ENCODE measurements at places on chromosomes 16 and 17.

GRCh38 chr17:74006371-74006770, 197.1 kb upstream of the RPL38 start:
- no peak for DNase-seq

GRCh38 chr16:10862438-10862837, 14.6 kb upstream of the CIITA start:
- no peak for DNase-seq

GRCh38 chr17:15496735-15497670, 29.6 kb upstream of the CDRT4 start:
- DNase-seq = no peak

DNA sequence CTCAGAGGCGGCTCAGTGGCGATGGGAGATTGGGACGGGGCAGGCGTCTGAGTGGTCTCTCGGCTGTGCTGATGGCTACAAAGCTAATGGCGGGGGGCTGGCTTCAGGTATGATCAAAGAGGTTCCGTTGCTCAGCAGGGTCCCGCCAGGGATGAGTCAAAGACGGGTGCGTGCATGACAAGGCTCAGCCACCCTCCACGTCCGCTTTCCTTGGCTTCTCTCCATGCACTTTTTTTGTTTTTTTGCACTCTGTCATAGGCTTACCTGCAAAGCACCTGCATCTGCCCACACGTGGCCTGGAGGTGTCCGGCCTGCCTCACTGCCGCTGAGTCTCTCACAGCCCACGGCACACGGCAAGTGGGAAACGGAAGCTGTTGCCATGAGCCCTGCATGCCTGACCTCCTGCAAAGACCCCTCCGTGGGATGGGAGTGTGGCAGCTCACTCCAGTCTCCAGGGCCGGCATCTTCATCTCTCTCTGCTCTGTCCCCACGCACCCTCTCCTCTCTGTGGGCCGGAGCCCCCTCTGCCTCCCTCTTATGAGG, 85.5 kb upstream of the ZNF469 start:
- DNase-seq = no peak

DNA sequence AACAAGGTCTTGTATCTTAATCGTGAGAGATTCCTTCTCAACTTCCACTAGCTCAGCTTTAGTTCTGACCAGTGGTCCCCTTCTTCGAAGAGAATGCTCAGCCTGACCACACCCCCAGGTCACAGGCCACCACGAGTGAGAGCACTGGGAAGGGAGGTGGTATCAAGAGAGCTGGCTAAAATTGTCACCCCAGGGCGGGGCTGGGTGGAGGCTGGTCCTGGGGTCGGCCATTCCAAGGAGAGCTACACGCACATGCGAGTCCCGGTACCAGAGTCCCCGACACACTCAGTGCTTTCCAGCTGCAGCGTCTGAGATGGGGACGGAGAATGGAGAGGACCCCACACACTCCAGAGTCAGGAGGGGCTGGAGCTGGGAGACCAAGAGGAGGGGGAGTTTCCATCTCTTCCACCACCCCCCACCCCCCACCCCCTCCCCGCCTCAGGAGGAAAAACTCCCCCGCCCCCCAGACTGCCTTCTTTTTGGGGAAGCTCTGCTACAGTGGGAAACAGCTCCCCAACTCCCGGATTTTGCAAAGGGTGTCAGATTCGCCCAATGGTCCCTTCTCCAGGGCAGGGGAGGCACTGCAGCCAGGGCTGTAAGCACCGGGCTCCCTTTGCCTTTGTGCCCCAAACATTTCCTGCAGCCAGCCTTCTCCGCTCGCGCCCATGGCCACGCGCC, 1.6 kb downstream of the C1QL1 start:
- DNase-seq = no peak

DNA sequence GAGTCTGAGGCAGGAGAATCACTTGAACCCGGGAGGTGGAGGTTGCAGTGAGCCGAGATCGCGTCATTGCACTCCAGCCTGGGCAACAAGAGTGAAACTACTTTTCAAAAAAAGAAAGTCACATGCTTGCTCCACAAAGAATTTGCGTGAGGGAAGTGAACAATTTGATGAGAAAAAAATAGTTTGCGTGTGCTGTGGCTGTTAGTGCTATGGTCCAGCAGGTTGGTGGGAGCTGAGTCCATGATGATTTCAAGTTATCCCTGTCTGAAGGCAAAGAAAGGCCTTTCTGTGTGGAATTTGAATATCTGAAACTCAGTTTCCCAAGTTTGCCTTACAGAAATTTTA, 21.0 kb downstream of the PRCD start:
- DNase-seq = no peak
